Esophagus muscularis mucosa (tissue), 4 donors: ENCODE measurements at places on chromosomes 3 and 15.

- no peak for DNase-seq
Measured at GRCh38 chr15:96460106-96460505, 129.6 kb downstream of the NR2F2 start.

DNA sequence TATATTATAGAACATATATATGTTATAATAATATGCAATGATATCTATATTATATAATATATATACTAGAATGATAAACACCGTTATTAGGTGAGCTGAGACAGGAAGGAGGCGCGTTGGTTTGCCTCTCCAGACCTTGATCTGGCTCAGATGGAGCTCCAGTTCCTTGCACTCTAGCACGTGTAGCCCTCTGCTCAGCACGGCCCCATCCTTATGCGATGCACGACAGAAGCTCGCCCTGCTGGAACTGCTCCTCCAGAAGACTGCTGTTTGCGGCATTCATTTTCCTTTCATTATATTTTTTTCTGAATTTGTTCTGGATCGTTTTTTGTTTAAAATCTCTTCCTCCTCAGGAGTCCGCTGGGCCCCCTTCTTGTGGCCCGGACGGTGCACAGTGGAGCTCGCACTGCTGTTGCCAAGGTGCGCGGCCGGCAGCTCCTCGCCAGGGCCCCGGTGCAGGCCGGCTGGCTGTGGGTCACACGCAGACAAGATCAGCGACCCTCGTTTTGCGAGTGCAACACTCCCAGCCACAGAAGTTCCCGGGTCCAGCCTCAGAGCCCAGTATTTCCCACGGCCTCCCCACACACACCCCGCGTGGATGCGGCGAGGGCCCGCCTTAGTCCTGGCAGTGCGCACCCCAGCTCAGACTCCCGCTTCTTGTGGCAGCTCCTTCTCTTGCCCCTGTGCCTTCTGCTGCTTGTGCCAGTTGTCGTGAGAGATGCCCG lies 112.2 kb downstream of the CHL1 start:
- no peak for DNase-seq

DNA sequence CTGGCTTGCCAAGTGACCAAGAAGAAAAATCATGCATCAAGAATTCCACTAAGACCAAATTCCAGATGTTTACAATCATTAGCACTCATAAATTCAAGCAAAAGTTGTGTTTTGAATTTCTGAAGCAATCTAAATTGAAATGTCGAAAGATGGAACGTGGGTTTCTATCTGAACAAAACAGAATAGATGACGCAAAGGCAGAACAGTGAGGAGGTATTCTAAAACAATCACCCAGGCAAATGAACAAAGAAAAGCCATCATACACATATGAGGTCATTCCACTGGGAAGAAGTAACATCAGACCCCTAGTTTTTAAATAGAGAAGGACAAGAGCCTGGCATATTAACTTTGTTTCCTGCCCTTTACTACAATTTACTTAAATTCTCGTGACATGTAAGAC lies 58.0 kb downstream of the MCF2L2 start:
- DNase-seq: no peak

GRCh38 chr3:45240292-45240691 lies 14.2 kb upstream of the TMEM158 start:
- no peak for DNase-seq

DNA sequence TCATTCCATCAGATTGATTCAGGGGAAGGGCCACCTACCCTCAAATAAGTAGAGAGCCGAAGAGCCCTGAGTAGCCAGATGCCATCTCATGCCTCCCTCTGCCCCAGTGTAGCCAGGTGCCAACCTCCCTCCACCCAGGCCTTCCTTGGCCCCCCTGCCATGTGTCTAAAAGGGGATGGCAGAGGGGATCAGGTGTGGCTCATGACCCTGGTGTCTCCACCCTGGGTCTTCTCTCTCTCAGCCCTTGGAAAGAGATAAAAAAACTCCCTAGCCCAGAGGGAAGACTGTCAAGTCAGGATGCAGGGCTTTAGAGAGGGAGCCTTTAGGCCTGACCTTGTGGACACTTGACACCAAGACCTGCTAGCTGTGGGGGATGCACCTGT lies 5.2 kb downstream of the GRM2 start:
- DNase-seq: no peak

DNA sequence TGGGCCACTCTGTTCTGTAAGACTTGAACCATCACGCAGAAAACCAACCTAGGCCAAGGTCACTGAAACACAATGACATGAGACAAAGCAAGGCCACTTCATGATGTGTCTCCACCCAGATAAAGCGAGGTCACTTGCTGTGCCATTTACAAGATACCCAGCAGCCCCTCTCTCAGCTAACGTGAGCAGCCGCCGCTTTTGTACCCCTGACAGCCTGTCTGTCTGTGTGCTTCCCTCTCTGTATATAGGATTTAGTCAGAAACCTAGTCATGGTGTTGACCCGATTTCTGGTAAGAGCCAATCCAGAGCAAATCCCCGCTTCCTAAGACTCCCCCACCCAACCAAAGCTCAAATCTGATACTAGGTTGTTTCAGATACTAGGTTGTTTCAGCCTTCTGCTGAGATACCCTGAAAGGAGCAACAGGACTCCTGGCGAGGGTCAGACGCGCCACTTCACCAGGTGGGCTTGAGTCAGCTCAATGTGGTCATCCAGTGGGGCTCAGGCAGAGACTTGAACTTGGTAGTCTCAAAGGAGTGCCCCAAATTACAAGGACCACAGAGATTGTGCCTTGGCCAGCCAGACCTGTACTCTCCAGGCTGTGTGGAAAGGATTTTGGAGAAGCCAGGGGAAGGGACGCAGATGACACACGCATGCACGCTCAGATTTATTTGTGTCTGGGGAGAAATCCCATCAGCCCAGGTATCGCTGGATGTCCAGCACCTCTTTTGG lies 3.1 kb upstream of the ZXDC start:
- DNase-seq: no peak

- DNase-seq: no peak
Measured at GRCh38 chr3:9452417-9452816, 55.0 kb downstream of the SETD5 start.

GRCh38 chr3:60517134-60517533 lies 734.1 kb downstream of the FHIT start:
- DNase-seq: no peak

GRCh38 chr3:78571486-78571885 lies 1196.3 kb downstream of the ROBO1 start:
- DNase-seq: no peak

GRCh38 chr3:56633602-56634535 lies 49.2 kb downstream of the TASOR start:
- no peak for DNase-seq

GRCh38 chr3:122332551-122332950 lies 7.5 kb downstream of the CSTA start:
- peak; percentile 90 for DNase-seq

GRCh38 chr15:89197503-89197971 lies 23.8 kb downstream of the RLBP1 start:
- no peak for DNase-seq

GRCh38 chr3:194487289-194488054 lies 670 bp upstream of the ATP13A3 start:
- DNase-seq: peak; percentile 90

DNA sequence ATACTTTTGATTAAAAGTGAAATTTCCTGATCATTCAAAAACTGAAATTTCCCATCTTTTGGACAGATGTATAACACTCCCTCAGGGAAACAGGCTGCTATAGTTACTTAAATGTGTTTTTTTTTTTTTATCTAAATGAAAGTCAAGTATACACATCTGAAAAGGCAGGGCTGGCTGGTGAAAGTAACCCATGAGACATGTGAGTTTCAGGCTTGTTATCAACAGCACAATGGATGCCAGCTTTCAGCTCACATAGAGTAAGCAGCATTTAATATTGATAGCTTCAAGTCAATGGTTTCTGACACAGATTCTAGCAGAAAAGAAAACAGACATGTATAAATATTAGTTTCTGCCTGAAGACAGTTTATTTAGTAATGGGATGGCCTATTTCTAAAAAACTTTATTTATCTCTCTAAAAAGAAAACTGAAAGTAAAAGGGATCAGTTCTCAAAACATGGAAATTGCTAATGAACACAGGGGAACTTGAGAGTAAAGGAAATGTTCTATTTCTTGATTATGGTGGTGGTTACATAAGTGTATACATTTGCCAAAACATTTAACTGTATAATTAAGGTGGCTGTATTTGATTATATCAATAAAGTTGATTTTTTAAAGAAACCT lies 89.7 kb upstream of the CMC1 start:
- DNase-seq: no peak

DNA sequence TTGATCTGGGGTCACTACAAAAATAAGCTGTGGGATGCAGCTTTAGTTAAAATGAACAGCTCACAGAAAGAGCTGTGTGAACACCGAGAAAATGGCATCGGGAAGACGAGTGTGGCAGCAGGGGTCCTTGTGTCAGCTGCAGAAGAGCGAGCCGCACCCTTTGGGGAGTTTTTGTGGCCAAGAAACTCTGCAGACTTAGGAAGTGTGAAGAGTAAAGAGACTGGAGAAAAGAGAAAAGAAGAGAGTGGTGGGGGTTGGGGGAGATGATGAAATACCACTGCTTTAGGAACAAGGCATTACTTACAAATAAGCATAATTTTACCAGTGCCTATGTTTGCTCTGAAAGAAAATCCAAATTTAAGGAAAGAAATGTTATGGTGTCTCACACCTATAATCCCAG lies 147.8 kb downstream of the LRRC28 start:
- DNase-seq: no peak
